ENCODE measurements at places on chromosomes 5 and 9.
A peak's percentile ranks its signal among the peaks of the same experiment; 100 is the strongest.

GRCh38 chr5:124080256-124080655 is 568.3 kb downstream of the CSNK1G3 start:
- DNase-seq = no peak

GRCh38 chr5:147835386-147835798 is 3.9 kb upstream of the SPINK1 start:
- peak; percentile 52 for DNase-seq

- DNase-seq = no peak
Measured at GRCh38 chr5:79964136-79964535, 26.9 kb downstream of the MTX3 start.

GRCh38 chr9:81741103-81741502 is 51.8 kb upstream of the TLE1 start:
- no peak for DNase-seq

DNA sequence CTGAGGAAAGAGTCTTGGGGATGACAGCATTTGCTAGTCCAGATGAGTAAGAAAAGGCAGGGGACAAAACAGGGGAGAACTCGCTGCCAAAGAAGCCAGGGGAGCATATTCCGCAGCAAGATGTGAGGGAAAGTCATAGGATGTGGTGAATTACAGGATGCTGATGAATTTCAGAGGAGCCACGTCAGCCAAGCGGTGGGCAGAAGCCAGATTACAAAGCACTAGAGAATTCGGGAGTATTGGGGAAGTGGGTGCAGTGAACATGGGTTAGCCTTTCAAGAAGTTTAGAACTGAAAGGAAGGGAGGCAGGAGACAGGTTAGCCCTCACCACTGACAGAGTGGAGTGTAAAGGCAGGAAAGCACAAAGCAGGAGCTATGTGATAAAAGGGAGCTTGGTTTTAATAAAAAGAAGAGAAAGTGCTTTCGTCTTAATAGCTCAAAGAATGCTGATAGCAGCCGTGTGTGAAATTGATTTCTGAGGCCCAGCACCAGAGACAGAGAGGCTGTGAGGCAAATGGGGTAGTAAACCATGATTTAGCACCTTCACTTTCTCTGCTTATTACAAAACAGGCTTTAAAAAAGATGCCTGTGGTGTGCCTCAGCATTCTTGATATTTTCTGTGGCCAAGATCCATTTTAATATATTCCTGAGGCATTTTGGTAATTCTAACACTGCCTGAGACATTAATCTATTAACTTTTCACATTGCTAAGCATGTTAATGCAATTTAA is 16.9 kb downstream of the ADAMTSL1 start:
- no peak for DNase-seq

GRCh38 chr5:37933576-37933975 is 93.7 kb upstream of the GDNF start:
- DNase-seq = no peak

GRCh38 chr9:98287384-98287783 is 31.9 kb upstream of the TBC1D2 start:
- no peak for DNase-seq

- no peak for DNase-seq
Measured at GRCh38 chr5:54296386-54296785, 14.0 kb downstream of the ARL15 start.

GRCh38 chr5:126138281-126138931 is 284.8 kb upstream of the GRAMD2B start:
- DNase-seq = peak; percentile 6

DNA sequence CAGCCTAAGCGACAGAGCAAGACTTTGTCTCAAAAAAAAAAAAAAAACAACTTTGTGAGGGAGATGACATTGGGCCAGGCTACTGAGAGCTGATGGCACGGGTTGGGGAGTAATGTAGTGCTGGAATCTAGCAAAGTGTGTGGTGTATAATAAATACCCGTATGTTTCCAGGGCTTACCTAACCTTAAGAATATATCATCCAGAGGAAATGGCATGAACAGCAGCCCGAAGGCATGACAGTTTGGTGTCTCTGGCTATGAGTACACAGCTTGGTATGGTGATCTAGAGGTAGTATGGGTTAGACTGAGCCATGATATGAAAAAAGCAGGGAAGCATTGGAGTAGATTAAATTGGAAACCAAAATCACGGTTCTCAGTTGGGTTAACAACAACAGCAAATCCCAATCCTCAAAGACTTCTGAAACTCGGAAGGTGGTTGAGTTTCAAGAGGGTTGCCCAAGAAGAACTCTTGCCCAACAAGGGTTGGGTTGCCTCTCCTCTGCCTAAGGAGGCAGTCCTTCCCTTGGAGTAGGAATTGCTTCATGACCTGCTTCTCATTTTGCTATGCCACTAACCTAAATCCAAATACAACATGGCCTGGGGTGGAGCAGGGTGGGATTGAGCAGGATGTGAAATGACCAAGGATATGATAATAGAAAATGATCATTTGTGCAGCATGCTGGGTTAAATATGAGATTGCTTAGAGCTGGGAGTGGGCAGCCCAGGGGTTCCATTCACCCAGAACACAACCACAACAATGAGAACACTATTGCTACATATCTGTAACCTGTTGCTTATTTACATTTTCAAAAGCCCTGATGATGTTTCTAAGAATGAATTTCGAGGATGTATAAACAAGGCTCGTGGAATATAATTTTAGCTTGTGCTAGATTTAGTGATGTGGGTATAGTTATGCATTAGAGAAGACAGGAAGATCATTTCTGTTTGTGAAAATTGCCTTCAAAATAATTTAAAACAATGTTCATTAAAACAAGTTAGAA is 64.6 kb upstream of the ZFR start:
- DNase-seq = no peak

DNA sequence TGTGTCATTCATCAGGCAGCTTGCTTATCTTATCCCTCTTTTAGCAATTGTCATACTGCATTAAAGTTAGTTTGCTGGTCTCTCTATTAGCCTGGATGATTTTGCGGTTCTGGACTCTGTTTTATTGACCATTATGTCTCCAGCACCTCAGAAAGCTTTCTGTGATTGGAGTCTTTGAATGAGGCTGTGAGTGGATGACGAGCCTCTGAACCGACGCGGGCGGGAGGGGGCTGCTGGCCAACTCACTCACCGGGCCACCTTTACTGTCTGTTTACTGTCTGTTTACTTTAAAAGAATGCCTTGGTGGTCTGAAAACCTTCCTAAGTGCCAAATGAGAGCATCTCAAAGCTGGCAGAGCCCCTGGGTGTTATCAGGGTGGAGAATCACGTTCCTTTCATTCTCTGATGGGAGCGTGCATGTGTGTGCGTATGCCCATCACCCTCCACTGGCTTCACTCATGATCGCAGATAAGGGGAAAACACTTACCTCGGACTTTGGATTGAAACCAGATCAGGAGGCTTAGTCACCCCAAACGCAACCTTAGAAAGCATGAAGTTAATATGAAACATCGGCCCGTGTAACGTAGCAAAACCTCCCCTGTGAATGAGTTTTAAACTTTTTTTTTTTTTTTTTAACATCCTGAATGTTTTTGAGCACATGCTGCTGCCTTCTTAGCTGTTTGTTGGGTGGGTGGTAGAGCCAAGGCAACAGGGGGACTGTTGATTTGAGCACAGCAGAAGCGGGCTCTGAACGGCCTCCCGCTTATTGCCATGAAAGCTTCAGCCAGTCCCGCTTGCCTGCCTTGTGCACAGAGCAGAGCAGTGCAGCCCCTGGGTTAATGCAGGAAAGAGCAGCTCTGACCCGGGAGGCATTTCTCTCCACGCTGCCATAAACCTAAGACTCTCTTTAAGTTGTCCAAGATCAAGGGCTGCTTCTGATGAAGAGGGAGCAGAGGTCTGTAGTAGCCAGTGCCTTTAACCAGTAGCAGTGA is 173.6 kb downstream of the GADD45G start:
- no peak for DNase-seq

DNA sequence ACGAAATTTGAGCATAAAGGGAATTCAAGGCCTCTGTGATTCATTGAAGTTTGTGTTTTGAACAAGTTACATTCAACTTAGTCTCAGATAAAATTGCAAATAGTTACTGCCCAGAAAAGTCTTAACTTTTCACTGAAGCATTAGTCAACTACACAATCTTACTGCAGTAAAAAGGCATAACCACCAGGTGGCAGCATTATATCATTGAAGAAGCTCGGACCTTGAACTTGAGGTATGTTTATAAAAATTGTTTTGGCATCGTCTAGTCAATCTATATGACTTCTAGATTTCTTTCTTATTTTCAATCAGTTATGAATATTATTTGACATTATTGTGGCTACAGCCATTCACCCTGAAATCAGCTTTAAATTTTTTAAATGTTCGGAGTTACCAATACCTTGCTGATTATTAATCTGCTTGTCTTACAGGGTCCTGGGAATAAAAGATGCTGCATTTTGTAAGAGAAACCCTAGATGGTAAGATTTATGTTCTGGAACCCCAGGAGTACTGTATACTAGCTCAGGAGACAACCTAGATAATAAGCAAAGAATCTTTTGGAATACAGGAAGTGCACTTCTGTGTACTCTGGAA is 83.9 kb upstream of the GRAMD2B start:
- DNase-seq = peak; percentile 72

GRCh38 chr5:57777174-57777581 is 294.6 kb upstream of the ACTBL2 start:
- DNase-seq = no peak

GRCh38 chr5:92909602-92909962 is 671.4 kb downstream of the NR2F1-AS1 start:
- DNase-seq = peak; percentile 28

GRCh38 chr5:177592010-177592834 is at the start of gene TMED9:
TMED9 (plus strand) TSS chr5:177592203; CDS start chr5:177592215, 12 bp downstream.
- peak; percentile 95 for DNase-seq

- no peak for DNase-seq
Measured at GRCh38 chr9:7910426-7911020, 110.9 kb upstream of the DMAC1 start.

- DNase-seq = no peak
Measured at GRCh38 chr9:93258818-93259489, 75.0 kb downstream of the WNK2 start.

DNA sequence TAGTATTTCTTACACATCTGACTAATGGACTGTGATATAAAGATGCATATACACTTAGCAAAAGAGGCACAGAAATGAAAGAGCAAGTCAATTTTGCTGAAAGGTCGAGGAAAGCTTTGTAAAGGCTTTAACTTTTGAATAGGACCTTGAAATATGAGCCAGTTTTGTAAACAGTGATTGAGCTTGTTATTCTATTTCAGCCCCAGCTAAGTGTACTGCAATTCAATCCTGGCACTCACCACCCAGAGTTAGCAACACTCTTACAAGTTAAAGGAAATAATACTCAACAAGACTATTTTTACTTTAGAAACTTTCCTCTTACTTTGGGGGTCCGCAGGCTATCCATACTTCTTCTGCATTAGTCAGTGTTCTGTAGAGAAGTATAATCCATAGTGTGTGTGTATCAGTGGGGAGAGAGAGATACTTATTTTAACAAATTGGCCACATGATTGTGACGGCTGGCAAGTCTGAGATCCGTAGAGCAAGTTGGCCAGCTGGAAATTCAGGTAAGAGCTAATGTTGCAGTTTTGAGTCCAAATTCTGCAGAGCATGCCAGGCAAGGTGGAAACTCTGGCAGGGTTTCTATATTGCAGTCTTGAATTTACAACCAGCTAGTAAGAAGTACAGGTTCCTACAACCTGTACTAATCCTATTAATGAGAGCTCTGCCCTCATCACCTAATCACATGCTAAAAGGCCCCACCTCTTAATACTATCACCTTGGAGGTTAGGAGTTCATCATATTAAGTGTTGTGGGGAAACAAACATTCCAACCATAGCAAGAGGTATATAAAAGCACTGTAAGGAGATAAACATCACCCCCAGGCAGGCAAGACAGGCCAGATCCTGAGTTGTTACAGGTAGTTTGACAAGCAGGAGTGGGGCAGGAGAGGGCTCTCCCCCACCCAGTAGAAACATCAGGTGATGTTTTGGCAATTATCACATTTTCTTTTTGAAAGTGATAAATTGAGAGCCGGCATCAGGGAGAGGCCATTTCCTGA is 33.6 kb downstream of the IL7R start:
- DNase-seq = no peak

DNA sequence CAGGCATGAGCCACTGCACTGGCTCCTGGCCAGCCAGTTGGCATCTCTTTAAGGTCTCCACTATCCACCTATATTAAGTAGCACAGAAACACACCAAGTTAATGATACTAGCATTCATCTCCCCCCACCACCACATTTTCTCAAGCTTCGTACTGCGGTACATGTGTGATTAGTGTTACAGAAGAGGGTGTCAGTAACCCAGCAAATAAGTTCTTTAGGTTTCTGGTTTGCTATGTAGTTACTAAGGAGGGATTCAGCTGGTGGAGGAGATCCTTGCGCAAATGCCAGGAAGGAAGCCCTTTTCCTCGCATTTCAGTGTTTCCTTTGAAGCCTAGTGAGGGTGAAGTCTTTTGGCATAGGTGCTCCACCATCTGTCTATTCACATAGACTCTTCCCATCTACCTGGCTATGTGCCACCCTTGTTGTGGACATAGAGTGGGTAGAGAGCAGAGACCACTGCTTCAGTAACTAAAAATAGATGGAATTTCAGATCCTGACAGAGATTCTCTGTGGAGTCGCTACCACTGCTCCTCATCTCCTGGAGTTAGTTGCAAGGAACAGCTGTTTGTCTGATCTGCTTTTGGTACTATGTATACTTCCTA is 16.7 kb downstream of the UBE2D2 start:
- DNase-seq = no peak

GRCh38 chr9:121698627-121699570 is 47.5 kb downstream of the DAB2IP start:
- peak; percentile 45 for DNase-seq

DNA sequence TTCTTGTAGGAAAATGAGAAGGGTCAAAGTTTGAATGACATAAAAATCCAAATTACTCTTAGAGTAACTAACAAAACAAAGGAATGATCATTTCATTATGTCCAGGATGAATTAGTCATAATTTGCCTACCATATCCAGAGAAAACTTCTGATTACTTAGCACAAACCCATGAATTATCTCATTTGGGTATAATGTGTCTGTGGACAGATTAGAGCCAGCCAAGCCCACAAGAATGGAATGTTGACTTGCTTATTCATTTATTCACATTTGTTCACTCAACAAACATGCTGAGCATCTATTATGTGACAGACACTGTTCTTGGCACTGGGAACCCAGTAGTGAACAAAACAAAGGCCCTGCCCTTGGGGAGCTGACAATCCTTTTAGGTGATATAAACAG is 87.4 kb downstream of the APBA1 start:
- no peak for DNase-seq

DNA sequence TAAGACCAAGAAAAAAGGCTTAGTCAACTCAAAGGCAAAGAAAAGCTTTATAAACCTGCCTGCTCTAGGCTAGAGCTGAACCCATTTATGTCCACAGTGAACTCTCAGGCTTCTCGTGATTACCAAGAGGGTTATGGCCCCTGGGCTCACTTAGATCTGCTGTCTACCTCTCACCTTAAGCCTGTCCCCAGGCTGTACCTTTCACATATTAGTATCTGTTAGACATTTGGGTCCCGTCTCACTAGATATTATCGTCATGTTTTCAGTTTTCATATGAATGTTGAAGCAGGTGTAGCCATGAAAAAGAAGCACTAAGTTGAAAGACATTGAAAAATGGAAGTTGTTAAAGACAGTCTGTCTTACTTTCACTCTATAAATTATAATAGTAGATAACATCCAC is 75.2 kb upstream of the COX7C start:
- DNase-seq = no peak

- no peak for DNase-seq
Measured at GRCh38 chr5:81906086-81906485, 65.7 kb upstream of the ATG10 start.

GRCh38 chr5:36585701-36586100 is 20.7 kb upstream of the SLC1A3 start:
- DNase-seq = no peak

Data from Calu3 (cell line).